Psoas muscle (tissue), 8 donors: ENCODE measurements at places on chromosomes 16 and 17. TPM values are rescaled to one million over a fixed set of nuclear protein-coding genes. Genes with fewer than 3 reads are reported as not detected.

FNDC8 gene
- polyA plus RNA-seq, result not detected

USP43 gene
- polyA plus RNA-seq, result 0.04 TPM

CDH8 gene
- 0.13 TPM for polyA plus RNA-seq

KRTAP4-9 gene
- not detected for polyA plus RNA-seq

CDRT15 gene
- not detected for polyA plus RNA-seq

KRT33A gene
- polyA plus RNA-seq, result not detected

FOXN1 gene
- not detected for polyA plus RNA-seq

C17orf113 gene
- polyA plus RNA-seq, result 0.08 TPM

FBXO39 gene
- polyA plus RNA-seq, result not detected

PDIA2 gene
- polyA plus RNA-seq, result 0.14 TPM

CES3 gene
- 8.5 TPM for polyA plus RNA-seq

LGALS9B gene
- not detected for polyA plus RNA-seq

IRF8 gene
- 0.59 TPM for polyA plus RNA-seq

PABPN1L gene
- polyA plus RNA-seq, result not detected

TMC8 gene
- 0.79 TPM for polyA plus RNA-seq

ABCA6 gene
- 3.1 TPM for polyA plus RNA-seq

NACA2 gene
- not detected for polyA plus RNA-seq

ZSCAN10 gene
- not detected for polyA plus RNA-seq

PIRT gene
- not detected for polyA plus RNA-seq

TPSG1 gene
- polyA plus RNA-seq, result not detected

RAB37 gene
- polyA plus RNA-seq, result 0.75 TPM

TEX14 gene
- polyA plus RNA-seq, result 0.06 TPM

MEFV gene
- 0.08 TPM for polyA plus RNA-seq

GLIS2 gene
- polyA plus RNA-seq, result 0.96 TPM

ICAM2 gene
- 50.0 TPM for polyA plus RNA-seq

C16orf74 gene
- 3.8 TPM for polyA plus RNA-seq

HBM gene
- polyA plus RNA-seq, result not detected

KCNJ12 gene
- 5.2 TPM for polyA plus RNA-seq

CTRB2 gene
- 0.63 TPM for polyA plus RNA-seq

KNOP1 gene
- 11.6 TPM for polyA plus RNA-seq

CSH2 gene
- not detected for polyA plus RNA-seq

SEZ6L2 gene
- polyA plus RNA-seq, result 0.11 TPM

P2RX5 gene
- polyA plus RNA-seq, result 138 TPM

C16orf46 gene
- polyA plus RNA-seq, result 0.85 TPM

SF3B3 gene
- 117 TPM for polyA plus RNA-seq
